ENCODE measurements at places on chromosomes 4 and X. TPM values are rescaled to one million over a fixed set of nuclear protein-coding genes. Genes with fewer than 3 reads are reported as not detected.

GRCh38 chrX:110432091-110432905, 73.7 kb downstream of the RTL9 start:
- no peak for DNase-seq

DNA sequence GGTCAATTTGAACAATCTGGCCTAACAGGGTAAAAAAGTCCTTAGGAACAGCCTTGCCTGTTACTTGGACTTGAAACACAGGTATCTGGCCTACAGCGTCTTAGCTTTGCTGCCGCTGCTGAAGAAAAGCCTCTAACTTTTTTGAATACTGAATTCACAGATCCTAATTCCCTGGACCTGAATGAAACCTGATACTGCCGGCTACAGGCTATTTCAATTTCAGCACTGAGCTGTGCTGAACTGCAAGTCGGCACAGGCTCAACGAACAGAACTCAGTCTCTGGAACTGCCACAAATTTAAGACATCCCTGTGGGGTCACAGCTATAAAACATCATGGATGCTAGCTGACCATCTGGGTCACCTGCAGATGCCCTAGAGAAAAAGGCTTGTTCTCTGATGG, 7.2 kb downstream of the NR0B1 start:
- no peak for DNase-seq

DNA sequence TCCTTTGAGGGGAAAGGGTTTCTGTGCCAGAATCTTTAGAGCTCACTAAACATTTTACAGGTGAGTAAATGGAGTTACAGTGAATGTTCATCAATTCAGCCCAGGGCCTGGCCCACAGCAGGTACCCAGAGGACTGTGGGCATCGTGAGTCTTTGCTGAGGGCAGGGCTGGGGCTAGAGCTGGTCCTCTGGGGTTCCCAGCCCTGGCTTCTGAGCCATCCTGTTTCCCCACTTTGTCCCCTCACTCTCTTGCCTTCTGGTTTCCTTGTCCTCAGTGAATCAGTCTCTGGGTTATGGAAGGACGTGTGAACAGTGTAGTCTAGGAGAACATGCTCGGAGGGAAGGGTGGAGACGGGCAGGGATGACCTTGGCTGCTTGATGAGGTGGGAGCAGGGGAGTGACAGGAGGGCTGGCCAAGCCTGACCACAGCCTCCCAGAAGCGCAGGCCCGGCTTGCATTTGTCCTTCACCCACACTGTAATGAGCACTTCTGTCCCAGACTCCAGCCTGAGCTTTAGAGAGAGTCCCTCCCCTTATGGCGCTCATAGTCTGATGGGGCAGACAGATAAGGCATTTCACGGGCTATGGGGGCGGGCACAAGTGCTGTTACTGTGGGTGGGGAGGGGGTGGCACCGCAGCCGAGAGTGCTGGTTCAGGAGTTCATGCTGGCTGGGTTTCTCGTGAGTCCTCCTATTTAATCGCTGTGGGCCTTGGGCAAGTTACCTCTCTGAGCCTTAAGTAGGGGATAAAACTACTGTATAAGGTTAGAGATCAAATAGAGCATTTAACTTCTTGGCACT, 17.3 kb downstream of the TBC1D14 start:
- no peak for DNase-seq

DNA sequence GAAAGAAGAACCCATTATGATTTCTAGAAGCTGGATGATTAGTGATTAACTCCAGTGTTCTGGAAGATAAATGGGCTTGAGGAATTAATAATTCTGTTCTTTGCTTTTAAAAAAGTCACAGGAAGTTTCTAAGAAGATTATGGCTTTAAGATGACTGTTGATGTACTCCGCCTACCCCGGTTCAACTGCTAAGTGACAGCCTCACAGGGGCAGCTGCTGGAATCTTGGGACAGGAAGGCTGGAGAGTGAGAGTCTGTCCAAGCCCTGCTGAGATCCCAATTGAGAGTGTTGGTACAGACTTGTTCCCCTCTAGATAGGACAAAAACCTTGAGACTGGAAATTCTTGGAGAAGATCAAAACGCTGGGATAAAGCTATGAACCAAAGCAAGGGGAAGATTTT, 37.3 kb downstream of the NPY1R start:
- DNase-seq, result no peak

GRCh38 chrX:150291014-150291413, 72.1 kb upstream of the MAMLD1 start:
- no peak for DNase-seq

DNA sequence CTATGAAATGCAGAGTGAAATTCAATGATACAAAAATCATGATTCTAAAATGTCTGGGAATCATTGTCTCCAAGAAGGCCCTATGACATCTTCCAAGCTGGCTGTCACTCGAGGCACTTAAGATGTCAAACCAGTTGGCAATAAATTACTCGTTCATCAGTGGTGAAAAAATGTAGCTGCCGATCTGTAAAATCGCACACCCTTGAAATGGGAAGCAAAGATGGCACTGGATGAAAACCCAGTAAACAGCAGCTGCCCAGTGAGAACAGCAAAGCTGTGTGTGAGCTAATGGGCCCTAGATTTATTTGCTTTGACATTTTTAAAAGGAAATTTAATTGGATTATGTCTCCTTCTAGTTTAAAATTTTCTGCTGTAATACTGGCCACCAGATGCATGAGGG, 181.9 kb upstream of the NDP start:
- DNase-seq, result no peak

DNA sequence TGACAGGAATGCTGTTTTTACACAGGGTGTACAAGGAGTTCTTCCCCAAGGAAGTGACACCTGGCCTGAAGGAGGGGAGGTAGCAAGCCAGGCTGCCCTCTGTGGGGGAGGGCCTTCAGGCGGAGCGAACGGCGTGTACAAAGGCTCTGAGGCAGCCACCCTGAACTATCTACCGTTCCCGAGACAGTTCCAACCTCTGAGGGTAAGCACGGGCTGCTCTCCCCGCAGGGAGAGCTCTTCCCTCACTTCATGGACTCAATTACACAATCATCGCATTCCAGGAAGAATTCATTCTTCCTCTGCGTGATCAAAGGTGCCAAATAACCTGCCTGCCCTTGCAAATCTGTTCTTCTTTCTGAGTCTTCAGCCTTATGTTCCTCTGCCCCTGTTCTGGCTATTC, 4.8 kb downstream of the ELK1 start:
- DNase-seq, result no peak

DNA sequence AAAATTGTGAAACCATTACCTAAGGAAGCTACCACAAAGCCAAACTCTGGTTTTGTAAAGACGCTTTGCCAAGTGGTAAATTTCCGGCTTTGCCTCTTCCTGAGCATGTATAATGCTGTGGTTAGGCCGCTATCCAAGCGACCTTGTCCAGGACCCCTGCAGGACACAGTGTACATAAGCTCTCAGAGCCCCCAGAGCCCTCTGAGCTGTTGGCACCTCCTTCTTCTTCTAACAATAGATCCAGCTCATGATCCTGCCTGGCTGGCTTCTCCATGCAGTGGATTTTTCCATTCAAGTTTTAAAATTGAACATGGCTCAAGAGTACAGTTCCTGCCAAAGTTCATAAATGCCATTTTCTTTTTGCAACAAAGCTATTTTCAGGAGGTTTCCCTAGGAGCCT, 326.7 kb downstream of the MAPK10 start:
- no peak for DNase-seq

GRCh38 chr4:90078440-90078839, 48.8 kb upstream of the CCSER1 start:
- no peak for DNase-seq

DNA sequence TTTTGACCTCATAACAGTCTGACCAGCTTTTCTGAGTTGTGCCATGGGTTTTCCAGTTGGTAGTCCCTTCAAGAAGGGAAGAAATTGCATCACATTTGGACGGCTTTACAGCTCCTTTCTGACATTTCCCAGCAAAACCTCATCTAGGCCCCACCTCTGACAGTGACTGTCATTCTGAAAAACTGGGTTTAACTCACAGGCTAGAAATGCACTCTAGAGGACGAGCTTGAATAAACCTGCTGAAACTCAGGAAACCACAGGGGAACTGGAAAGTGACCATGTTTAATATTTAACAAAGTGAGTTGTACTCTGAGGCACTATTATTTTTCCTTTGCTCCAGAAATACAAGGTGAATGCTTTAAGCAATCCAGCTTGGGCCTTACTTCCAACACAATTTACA, 434.3 kb upstream of the RASGEF1B start:
- peak; percentile 89 for DNase-seq

DNA sequence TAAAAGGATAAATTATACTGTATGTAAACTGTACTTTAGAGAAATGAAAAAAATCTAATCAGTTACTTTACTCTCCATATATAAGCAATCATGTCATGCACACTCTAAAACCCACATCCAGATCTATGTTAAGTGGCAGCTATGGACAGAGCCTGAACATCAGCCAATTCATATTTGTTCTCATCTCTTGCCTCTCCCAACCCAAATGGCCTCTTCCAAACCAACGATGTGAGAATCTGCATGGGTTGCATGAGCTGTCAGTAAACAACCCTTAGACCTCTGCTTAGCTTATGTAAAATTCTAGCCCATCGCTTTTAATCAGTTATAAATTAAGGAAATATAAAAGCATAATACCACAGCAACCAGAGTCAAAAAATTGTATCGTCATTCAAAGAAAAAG, 288.7 kb upstream of the INTU start:
- no peak for DNase-seq

DNA sequence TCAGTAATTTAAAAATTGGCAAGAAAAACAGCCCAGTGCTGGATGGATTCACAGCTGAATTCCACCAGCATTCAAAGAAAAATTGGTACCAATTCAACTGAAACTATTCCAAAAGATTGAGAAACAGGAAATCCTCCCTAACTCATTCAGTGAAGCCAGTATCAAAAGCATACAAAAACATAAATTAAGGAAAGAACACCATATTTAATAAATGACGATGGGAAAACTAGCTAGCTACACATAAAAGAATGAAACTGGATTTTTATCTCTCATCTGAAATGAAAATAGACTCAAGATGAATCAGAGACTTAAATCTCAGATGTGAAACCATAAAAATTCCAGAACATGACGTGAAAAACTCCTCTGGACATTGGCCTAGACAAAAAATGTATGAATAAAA, 516.8 kb upstream of the SPANXN1 start:
- no peak for DNase-seq

- no peak for DNase-seq
Observed at GRCh38 chr4:48261281-48261680, 8.4 kb downstream of the TEC start.

- DNase-seq, result no peak
Observed at GRCh38 chr4:91111556-91111955, 984.4 kb downstream of the CCSER1 start.

GRCh38 chr4:25252230-25253070, 18.6 kb downstream of the PI4K2B start:
- DNase-seq, result no peak

GRCh38 chr4:52234561-52235440, 183.7 kb downstream of the SPATA18 start:
- DNase-seq, result no peak

GRCh38 chrX:141673946-141674345, 24.6 kb downstream of the SPANXD start:
- DNase-seq, result no peak

GRCh38 chrX:7110821-7111276, 36.7 kb upstream of the STS start:
- no peak for DNase-seq

- no peak for DNase-seq
Observed at GRCh38 chr4:125770814-125771398, 456.2 kb downstream of the FAT4 start.

- no peak for DNase-seq
Observed at GRCh38 chr4:140811429-140811828, 55.2 kb upstream of the TBC1D9 start.

DNA sequence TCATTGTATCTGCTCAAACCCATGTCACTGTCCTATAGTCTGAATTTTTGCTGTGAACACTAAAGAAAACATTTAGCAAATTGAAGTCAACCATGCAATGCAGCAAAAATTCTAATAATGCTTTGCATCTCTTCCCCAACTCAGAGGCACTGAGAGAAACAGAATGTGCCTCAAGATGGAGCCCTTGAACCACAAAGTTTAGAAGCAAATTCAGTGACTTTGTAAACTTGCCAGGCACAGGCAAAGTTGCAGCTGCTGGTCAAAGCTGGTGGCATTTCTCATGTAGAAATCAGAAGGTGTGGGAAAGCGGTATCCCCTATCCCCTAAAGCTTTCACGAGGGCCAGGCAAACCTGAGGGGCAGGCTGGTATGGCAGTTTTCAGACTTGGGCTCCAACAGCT, 121.7 kb upstream of the DIPK2B start:
- DNase-seq, result peak; percentile 10

DNA sequence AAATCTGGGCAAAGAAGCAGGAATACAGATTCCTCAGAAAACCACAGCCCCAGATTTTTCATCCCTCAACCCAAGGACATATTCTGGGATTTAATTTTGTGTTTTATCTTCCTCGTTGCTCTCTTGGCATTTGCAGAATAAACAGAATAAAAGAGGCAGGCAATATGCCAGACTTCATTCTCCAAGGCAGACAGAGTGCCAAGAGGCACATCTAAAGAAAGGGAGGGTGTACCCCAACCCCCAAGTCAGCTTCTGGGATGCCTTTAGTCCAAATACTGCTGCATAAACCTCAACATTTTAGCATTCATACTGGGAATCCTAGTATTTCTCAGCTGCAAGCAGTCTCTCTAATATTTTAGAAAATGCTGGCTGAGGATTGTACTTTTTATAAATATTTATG, 629.2 kb downstream of the KLHL13 start:
- no peak for DNase-seq

- no peak for DNase-seq
Observed at GRCh38 chrX:5898463-5898862, 330.2 kb downstream of the NLGN4X start.

DNA sequence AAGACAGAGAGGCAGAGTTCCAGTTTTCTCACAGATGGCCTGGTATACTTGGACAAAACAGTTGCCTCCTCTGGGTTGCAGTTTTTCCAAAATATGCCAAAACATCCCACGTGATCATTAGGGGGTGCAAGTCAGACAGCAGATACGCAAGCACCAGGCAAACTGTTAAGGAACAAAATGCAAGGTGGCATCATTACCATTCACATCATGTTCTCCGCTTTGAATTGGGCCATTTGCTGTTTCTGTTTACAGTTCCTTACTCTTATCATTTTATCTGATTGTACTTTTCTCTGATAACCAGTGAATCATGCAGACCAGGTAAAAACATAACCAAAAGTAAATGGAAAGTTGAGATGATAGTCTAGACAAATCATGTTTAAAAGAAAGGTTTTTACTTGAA, 16.4 kb upstream of the HMGB3 start:
- no peak for DNase-seq

- DNase-seq, result no peak
Observed at GRCh38 chr4:10033191-10033881, 12.0 kb upstream of the SLC2A9 start.

Gene DOK7
- total RNA-seq, result 4.5 TPM

Gene ELK1
- total RNA-seq, result 39.5 TPM

Gene ADGRG4
- total RNA-seq, result not detected

Gene BST1
- total RNA-seq, result 3.4 TPM

Gene PCDH18
- total RNA-seq, result 1.2 TPM

Gene SSX3
- not detected for total RNA-seq

Gene EPHA5
- 0.07 TPM for total RNA-seq

Gene SLC16A2
- 5.0 TPM for total RNA-seq

Gene CT55
- total RNA-seq, result not detected

Gene NR3C2
- total RNA-seq, result 2.5 TPM

All from kidney epithelial cell (primary cell).